Right atrium auricular region (tissue), 2 donors: ENCODE measurements at places on chromosomes 16 and 17. TPM values are rescaled to one million over a fixed set of nuclear protein-coding genes. Genes with fewer than 3 reads are reported as not detected.

IKZF3 gene
- total RNA-seq: 0.37 TPM

DNA sequence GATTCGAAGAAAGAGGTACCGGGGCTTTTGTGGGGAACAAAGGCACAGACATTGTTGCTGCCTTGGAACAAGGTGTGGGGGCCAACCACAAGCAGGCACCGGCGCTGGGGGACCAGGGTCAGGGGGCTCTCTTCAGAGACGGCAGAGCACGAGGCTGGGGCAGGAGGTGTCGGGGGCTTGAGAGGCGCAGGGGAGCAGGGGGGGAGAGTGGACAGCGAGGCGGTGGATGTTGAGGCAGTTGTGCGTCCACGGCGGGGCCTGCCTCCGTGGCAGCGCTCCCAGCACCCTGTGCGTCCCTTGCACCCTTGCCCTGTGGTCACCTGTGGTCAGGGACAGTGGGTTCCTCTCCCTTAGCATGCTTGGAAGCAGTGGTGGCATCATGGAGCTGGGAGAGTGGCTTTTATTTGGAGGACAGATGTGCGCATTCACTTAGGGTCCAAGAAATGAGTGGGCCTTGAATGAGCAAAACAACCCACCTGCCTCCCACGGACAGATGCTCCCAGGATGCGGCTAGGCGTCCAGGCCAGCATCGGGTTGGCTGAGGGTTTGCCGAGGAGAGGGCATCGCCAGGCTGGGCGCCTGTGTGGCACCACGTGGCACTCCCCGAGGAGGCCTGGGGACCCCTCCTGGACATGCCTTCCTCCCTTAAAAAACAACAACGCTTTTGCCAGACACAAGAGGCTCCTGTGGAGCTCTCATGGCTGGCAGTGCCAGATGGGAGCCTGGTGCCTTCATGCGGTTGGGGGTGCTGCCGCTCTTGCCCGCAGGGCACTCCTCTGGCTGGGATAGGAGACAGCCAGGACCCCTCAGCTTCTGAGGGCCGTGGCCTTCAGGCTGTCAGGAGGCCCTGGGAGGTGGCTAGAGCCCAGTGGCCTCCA lies 113.0 kb downstream of the BANP start:
- no peak for DNase-seq

DNA sequence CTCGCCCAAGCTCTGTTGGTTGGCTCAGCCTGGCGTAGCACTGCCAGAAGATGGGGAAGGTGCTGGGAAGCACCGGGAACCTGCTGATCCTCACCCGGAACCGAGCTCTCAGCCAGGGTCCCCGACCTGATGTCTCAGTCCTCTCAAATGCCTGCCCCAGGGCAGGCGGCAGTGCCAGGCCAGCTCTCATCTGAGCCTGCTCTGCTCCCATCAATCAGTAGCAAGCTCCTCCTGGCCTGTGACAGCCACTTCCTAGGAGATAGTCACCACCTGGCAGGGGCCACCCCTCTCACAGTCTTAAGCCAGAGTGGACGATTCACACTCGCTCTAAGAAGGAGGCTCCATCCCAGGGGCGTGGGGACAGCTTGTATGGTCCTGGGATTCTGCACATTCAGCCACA lies 62.0 kb downstream of the ENGASE start:
- DNase-seq: no peak

PHB1 gene
- 123 TPM for total RNA-seq

SPNS3 gene
- total RNA-seq: not detected

GRCh38 chr17:27343977-27344607 lies 50.2 kb downstream of the WSB1 start:
- no peak for DNase-seq

SEPTIN12 gene
- total RNA-seq: not detected

DNA sequence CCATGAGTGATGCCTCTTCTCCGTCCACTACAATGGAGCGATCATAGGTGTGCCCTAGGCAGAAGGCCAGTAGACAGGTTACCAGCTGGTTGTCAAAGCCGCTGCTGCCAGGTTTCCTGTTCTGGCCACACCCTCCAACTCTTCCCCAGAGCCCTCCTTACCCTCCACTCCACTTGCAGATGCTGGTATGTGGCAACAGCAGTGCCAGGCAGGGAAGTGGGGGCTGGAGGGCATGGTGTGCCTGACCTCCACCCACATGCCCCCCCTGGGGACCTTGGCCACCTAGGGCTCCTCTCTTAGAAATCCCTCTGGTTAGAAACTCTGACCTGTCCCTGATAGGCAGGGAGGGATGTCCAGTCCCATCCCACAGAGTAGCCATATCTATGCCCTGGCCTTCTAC lies 1.5 kb downstream of the RRAD start:
- DNase-seq: no peak

- DNase-seq: peak; percentile 62
Measured at GRCh38 chr16:74999609-75000480, 1.0 kb downstream of the ZNRF1 start.

- no peak for DNase-seq
Measured at GRCh38 chr16:86215233-86215978, 294.9 kb upstream of the FOXF1 start.

DNA sequence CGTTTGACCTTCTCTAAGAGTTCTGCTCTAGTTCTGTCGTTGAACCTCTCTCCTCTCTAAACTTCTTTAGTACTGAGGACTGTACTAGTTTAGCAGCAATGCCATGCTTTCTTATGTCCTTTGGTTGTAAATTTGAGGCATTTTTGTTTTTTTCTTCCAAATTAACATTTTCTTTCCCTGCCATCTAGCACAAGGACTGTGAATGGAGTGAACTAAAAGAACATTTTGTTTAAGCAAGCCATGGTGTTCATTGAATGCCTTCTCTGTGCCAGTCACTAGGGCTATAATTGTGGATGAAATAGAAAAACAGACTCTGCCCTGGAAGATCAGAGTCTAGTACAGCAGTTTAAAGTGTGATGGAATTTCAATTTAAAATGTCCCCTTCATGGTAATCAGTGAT lies 137.9 kb downstream of the FTO start:
- DNase-seq: no peak
